ENCODE measurements at places on chromosomes 3 and 15. TPM values are rescaled to one million over a fixed set of nuclear protein-coding genes. Genes with fewer than 3 reads are reported as not detected.
A peak's percentile ranks its signal among the peaks of the same experiment; 100 is the strongest.

SLCO3A1 gene
- 2.6 TPM for total RNA-seq

GRCh38 chr3:43260412-43260811 is 25.9 kb upstream of the SNRK start:
- no peak for DNase-seq

SV2B gene
- total RNA-seq, result 0.36 TPM

DNA sequence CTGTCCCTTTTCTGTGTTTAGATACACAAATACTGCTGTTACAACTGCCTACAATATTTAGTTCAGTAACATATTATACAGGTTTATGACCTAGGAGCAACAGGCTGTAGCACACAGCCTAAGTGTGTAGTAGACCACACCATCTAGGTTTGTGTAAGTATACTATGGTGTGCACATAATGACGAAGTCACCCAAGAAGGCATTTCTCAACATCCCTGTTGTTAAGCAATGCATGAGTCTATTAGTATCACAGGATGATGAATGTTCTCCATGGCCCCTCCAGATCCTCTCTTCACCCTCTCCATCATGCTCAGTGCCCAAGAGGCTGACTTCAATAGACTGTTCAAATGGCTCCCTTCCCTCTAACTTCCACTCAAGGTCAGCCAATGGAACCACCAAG is 14.6 kb upstream of the SEC62 start:
- DNase-seq, result no peak

DNA sequence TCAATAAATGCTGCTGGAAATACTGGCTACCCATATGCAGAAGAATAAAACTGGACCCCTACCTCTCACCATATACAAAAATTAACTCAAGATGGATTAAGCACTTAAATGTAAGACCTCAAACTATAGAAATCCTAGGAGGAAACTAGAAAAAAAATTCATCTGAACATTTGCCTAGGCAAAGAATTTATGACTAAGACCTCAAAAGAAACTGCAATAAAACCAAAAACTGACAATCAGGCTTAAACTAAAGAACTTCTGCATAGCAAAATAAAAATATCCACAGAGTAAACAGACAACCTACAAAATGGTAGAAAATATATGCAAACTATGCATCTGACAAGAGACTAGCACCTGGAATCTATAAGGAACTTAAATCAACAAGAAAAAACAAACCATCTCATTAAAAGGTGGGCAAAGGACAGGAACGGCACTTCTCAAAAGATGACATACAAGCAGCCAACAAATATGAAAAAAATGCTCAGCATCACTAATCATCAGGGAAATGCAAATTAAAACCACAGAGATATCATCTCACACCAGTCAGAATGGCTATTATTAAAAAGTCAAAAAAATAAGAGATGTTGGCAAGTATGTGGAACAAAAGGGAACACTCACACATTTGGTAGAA is 47.0 kb downstream of the MYO9A start:
- DNase-seq, result no peak

DNA sequence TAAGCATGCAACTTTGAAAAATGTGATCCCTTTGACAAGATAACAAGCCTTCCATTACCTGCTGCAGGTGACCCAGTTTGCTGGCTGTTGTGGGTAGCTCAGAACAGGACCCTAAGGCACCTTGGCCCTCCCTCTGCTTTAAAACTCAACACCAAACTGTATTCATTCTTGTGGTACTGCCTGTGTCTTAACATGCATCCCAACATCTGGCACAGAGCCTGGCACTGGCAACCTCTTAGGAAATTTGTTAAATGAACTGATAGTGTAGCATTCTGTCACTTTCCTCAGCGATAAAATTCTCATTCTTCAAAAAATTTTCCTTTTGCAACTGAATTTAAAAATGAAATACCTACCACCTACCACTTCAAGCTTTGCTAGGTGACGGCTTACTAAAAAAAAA is 287.3 kb upstream of the ADAMTS9 start:
- DNase-seq, result no peak

XCR1 gene
- total RNA-seq, result 0.04 TPM

DNA sequence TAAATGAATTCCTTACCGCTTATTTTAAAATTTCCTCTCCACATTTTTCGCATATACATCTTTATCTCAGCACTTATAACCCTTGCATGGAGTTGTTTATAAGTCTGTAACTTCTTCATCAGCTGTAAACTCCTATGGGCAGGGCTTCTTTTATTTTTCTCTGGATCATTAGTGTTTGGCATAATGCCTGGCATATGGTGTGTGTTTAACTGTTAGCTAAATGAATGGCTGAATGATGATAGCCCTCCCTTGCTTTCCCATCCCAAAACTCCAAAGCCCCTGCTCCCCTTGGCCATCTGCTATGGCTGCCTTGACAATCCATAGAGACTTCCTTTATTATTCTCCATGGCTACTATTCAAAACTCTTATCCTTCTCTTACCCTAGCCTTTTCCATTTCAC is 48.1 kb upstream of the SEMA6D start:
- DNase-seq, result no peak

- no peak for DNase-seq
Measured at GRCh38 chr3:71294919-71295318, 288.6 kb downstream of the FOXP1 start.

GRCh38 chr3:43742920-43743319 is 52.2 kb downstream of the ABHD5 start:
- DNase-seq, result no peak

GRCh38 chr3:187858041-187858440 is 112.8 kb upstream of the BCL6 start:
- DNase-seq, result peak; percentile 84

DNA sequence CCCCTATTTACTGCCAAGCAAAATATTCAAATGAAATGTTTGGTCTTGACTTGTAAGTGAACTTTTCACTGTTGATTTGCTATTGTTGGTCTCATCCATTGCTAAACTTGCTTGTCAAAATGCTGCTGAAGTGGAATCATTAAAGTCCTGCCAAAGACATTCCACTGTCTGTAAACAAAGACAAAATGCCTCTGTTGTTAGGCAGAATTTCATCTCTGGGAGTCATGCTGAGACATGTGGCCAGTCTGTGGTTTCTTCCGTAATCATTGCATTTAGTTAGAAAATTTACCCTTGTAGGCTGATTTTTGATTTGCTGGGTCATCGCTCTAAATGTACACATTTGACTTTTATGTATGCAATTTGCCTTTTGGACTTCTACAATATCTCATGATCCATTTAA is 577.7 kb downstream of the MECOM start:
- no peak for DNase-seq

UNC13C gene
- 6.6 TPM for total RNA-seq

EPM2AIP1 gene
- 5.3 TPM for total RNA-seq

All from gastrocnemius medialis (tissue), 4 donors.